ENCODE measurements at places on chromosomes 3 and 15.

- peak; percentile 13 for DNase-seq
Measured at GRCh38 chr3:127911421-127911931, 3.6 kb upstream of the KBTBD12 start.

- DNase-seq = peak; percentile 29
Measured at GRCh38 chr15:87419344-87419743, 837.2 kb downstream of the NTRK3 start.

- DNase-seq = peak; percentile 16
Measured at GRCh38 chr3:17302774-17303173, 418.0 kb downstream of the PLCL2 start.

- DNase-seq = peak; percentile 47
Measured at GRCh38 chr3:11835028-11835639, 11.6 kb downstream of the TAMM41 start.

GRCh38 chr3:157782236-157782635, 279.0 kb upstream of the VEPH1 start:
- no peak for DNase-seq

GRCh38 chr15:91227117-91227516, 127.1 kb downstream of the SV2B start:
- no peak for DNase-seq

GRCh38 chr3:155026999-155027591, 53.0 kb upstream of the MME start:
- DNase-seq = peak; percentile 94

DNA sequence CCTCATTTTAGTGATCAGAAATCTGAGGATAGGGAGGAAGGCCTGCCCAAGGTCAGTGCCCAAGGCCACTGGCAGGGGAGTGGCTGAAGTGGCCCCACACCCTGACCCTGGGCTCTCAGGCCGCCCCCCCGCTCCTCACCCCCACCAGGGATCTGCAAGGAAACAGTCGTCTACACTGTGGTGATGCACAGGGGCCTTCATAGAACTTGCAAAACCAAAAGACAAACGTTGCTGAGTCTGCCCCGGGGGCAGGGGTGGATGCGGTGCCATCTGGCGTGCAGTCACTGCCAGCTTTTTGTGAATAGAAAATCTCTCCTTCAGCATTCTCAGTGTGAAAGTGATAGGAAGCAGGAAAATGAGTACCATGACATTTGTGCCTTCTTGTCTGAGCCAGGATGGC, 41.3 kb downstream of the WHAMM start:
- no peak for DNase-seq

- DNase-seq = no peak
Measured at GRCh38 chr3:134614955-134615354, 35.9 kb downstream of the KY start.
